ENCODE measurements at places on chromosomes 7 and 10.

DNA sequence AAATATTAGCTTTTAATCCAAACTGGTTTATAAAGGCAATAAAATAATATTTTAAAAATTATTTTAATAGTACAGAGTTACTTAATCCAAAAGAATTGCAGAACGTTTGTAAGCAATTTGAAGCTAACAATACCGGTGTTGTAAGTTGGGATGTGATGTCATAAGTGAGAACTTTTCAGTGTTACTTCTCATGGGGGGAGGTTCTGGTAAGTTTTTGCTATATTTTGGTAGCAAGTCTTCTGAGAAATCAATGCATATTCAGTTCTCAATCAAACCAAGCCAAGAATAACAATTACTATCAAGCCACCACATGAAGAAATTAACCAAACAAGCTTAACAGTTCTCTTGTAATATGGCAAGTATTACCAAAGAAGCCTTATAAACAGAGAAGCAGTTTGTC is 147.1 kb upstream of the ASAH2 start:
- DNase-seq = no peak

- DNase-seq = no peak
Observed at GRCh38 chr10:59397961-59398360, 35.6 kb upstream of the FAM13C start.

DNA sequence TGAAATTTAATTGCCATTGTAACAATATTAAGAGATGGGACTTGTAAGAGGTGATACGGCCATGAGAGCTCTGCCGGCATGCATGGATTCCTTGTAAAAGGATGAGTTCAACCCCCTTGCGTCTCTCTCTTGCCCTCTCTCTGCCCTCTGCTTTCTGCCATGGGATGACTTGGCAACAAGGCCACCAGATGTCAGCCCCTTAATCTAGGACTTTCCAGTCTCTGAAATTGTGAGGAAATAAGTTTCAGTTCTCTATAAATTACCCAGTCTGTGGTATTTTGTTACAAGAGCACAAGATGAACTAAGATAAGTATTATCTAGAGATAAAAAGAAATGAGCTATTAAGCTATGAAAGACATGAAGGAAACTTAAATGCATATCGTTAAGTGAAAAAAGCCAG is 145.7 kb upstream of the AHR start:
- no peak for DNase-seq

DNA sequence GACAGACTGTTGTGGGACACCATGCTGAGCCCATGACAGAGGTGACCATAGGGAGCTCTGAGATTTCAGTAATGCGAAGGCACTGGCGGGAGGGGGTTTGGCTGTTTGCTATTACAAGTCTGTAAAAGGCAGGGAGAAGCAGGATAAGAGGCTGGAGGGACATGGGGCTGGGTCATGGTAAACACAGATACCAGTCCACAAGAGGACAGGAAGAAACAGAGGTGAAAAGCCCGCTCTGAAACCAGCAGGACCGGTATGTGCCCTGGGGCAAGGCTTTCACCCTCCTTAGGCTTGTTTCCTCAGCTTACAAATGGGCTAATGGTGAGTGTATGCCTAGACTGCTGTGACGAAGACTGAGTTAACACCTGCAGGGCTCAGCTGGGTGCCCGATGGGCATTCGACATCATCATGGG is 34.1 kb downstream of the ANXA11 start:
- no peak for DNase-seq

GRCh38 chr7:73628504-73628903 is 4.2 kb upstream of the MLXIPL start:
- DNase-seq = no peak

- no peak for DNase-seq
Observed at GRCh38 chr7:30996883-30997282, 33.1 kb downstream of the GHRHR start.

DNA sequence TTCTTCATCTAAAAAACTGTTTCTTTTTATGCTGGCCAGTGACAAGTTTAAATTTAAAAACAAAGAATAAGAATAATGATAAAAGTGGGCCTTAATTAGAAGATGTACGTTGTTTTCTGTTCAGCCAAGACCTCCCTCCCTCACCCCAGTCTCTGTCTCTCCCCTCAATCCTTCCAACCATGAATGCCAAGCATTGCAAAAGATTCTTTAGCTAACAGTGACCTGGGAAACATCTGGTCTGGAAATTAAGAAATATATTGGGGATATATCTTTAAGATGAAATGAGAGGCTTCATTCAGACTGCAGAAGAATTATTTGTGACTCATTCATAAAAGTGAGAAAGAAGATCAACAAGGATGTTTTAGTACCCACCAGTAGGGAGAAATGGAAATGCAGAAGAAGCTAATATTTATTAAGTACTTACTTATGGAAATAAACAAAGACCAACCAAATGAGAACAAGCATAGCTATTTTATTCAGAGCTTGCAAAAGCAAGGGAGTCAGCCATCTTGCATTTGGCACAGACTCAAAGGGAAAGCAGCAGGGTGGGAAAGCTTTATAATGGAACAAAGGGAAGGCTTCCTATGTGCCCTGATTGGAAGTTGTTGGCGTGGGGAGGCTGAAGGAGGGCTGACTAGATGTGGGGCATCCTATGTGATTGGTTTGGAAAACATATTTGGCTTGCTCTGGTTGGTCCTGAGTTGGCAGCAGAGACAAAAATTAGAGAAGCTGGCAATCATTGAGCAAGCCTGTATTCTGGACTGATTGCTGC is 595.4 kb upstream of the GHITM start:
- no peak for DNase-seq

DNA sequence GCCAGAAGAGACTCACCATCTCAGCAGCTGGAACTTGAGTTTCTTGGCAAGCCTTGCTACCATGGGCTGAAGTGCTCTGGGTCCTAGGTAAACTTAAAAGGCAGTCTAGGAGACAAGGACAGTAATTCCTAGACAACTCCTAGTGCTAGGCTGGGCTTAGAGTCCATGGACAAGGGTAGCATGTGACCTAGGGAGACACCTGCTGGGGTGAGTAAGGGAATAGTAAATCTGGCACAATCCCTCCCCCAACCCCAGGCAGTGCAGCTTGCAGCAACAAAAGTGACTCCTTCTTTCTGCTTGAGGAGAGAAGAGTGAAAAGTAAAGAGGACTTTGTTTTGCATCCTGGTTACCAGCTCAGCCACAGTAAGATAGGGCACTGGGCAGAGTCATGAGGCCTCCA is 316.5 kb upstream of the IMMP2L start:
- DNase-seq = no peak

- DNase-seq = no peak
Observed at GRCh38 chr10:96092999-96093767, 36.9 kb upstream of the ZNF518A start.

DNA sequence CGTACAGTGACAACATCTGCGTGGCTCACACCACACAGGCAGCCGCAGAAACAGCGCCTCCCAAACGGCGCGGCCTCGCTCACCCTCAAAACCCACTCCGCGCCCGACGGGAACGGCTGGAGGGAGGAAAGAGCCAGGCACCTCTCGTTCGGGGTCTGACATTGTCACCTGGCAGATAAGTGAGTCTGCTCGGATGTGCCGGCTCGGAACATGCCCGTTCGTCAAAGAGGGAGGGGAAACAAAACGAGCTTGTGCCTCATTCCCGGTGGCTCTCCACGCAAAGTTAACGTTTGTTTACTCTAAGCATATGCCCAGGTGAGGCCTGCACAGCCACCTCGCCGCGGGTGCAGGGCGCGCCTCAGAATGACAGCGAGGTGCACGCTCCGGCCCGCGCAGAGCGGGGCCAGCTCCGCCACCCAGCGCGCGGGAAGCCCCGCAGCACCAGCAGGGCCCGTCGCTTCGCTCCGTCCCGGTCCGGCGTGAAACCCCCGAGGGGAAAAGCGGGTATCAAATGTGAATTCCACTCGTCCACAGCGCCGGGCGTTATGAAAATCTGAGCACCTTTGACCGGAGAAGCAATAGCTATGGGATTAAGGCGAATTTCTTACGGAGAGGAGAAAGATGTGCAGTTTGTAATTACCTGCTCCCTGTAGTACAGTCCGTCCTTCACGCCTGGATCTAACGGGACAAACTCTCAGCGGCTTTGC is 13.1 kb downstream of the CNPY1 start:
- DNase-seq = no peak

DNA sequence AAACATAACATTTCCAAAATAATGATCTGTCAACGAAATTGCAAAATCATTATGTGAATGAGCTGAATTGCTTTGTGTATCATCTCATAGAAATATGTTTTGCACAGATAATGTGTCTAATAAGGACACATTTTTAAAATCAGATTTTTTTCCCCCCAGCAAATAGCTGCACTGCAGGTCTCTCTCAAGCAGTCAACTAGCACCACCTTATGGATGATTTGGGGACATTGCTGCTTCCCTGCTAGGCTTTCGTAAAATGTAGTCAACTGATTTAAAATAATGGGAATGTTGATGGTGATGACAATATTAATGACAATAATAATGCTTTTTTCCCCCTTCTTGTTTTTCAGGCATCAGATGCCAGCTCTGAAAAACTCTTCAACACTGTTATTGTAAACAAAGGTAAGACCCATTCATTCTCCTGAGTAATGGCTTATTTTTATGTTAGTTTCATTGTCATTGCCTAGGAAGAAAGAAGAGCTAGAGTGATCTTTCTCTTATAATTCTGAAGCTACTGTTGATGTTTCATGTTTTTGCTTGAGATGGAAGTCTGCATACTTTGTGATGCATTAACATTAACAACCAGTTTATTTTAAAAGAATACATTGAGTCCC is 433.6 kb upstream of the GALNT17 start:
- DNase-seq = no peak

DNA sequence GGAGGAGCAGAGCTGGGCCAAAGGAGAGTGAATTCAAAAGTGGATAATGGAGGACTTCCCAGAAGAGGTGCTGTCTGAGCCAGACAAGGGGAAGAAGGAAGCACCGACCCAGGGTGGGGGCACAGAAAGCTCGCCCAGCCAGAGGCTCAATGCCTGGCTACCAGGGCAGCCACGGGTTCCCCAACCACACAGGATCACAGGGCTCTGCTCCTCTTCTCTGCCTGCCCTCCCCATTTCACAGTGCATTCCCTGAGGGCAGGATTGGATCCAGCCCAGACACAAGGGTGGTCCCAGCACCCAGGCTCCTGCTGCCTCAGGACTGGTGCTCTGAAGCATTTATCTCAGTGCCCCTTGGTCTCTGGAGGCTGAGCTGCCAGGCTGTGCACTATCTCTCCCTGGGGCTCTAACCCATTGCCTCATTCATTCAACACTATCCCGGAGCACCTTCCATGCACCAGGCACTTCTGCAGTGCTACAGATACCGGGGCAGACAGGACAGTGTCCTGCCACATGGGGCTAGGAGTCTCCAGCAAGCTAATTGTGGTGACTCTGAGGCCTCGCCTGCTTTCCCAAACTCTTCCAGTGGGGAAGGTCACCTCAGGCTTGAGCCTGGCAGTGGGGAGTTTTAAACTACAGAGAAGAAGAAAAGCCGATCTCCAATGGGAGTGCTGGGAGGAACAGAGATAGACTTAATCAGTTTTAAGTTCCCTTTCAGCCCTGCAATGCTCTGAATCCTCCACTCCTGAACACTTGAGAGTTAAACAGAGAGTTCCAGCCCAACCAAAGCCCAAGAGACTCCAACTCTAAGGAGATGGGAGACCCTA is 201.8 kb upstream of the ZMIZ1 start:
- no peak for DNase-seq

DNA sequence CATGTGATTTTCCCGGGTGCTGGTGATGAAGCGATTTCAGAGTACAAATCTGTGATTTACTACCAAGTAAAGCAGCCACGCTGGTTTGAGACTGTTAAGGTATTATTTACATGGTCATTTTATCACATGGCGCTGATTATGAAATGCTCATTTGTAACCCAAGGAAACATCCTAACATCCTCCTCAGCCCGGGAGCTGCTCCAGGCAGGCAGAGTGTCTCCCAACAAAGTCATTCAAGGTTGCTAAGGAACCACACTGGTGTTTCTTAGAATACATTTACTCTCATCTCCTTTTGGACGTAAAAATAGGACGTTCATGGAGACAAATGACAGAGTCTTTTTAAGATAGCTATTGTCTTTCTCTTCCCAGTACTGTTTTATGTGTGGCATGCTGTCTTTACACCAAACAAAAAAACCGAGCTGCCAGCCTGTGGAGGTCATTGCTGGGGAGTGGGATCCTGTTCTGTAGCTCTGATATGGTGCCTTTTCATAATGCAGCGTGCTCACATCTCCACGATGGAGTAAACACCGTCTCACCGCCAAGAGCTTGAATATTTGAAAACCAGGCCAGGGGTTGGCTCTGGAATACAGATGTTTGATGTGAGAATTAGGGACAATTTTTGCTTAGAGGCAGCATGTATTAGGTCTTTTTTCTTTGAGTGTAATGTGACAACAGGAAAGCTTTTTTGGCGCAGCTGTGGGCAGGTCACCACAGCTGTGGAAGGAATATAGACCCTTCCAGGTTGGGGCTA is 119.6 kb downstream of the DOCK1 start:
- no peak for DNase-seq
